ENCODE measurements at places on chromosomes 5 and 9. TPM values are rescaled to one million over a fixed set of nuclear protein-coding genes. Genes with fewer than 3 reads are reported as not detected.

CDH6 gene
- not detected for total RNA-seq

- no peak for DNase-seq
These were observed 266.1 kb downstream of the SMARCA2 start for GRCh38 chr9:2281031-2281802.

DNA sequence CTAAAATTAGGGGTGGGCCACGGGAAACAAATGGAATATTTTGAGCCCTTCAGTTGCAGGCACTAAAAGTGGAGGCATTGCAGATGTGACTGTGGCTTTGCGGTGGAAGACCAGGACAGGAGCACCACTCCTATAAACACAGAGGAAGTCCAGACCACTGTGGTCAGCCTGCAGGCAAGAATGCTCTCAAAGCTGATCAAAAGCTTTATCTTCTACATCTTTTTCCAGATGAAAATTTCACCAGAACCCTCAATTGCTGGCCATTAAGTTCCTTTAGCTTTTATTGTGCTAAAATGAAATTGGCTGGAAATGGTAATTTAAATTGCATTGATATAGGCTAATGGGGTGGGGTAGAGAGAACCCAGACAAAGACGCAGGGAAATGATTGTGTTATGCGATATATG lies 208.8 kb downstream of the ERCC6L2 start:
- DNase-seq: no peak

DNA sequence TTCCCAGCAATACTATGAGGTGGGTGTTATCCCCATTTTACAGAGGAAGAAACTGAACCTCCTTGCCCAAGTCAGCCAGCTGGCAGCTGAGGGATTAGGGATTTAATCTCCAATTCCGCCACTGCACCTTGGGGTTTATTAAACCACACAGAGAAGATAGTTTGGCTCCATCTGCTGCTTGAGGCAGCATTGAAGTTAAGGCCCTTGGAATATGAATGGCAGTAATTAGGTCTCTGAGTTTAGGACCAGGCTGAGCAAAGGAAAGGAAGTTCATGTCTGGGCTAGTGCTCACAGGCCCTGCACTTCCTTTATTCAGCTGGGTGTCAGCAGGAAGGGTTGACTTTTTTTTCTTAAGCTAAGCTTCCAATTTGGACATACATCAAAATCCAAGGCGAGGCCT lies 86.9 kb upstream of the GDNF start:
- no peak for DNase-seq

HMCN2 gene
- total RNA-seq: not detected

TMC1 gene
- total RNA-seq: not detected

FCN2 gene
- total RNA-seq: not detected

MTAP gene
- total RNA-seq: 41.9 TPM

BRINP1 gene
- total RNA-seq: not detected

- DNase-seq: no peak
These were observed 154.3 kb upstream of the ZNF618 start for GRCh38 chr9:113721856-113722255.

- DNase-seq: no peak
These were observed 63.4 kb downstream of the MVB12B start for GRCh38 chr9:126389992-126390391.

- DNase-seq: no peak
These were observed 5.0 kb downstream of the MAMDC4 start for GRCh38 chr9:136857166-136857565.

DNA sequence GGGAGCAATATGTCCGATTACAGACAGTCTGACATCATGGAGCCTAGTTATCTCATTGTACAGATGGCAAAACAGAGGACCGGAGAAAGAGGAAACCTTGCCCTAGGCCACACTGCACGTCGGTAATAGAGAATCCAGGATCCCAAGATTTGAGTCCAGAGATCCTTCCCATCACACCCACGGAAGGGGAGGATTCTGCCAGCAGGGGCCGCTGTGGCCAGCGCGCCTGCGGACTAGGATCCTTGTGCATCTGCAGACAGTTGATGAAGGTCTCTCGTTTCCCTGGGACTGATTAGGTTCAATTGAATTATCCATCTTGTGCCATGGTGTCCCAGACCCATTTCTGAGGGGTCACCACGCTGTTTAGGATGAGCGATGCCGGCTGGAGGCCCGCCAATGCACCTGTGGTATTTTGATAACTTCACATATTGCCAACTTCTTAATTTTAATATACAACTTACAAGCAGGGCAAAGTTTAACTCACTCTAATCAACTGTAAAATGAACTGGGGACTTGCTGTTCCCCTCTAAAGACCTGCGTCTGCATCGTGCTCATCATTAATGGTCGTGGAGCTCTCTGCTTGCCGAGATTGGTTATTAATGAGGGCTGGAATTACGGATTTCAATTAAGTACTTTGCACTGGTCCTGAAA lies 592.7 kb upstream of the BRINP1 start:
- no peak for DNase-seq

PCA3 gene
- total RNA-seq: not detected

- DNase-seq: no peak
These were observed 13.5 kb upstream of the MCCC2 start for GRCh38 chr5:71573591-71573990.

DNA sequence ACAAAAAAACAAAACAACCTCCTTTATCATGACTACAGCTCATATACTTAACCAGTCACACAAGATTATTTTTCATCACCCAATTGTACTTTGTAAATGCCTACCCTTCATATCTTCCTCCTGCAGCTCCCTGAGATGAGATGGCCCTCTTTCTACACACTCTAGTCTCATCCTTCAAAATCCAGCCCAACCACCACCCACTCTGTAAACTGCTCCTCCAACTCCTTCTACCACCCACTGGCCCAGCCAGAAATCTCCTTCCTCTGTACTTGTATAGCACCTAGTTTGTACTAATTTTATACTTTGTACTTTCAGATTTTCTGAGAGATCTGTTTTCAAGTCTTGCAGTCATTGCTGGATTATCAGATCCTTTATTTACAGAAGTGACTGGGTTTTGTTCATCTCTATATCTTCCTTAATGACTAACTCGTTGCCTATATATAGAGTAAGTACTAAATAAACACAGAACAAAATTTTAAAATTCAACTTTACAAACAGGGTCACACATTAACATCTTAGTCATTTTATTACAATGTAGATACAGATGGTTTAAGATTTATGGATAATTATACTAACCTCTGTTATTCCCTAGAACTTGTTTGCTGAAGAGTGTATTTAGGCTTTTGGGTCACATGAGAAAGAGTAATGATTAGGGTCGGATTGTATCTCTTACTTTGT lies 155.7 kb downstream of the NFIB start:
- DNase-seq: no peak

ACSL6 gene
- 42.9 TPM for total RNA-seq

IL9 gene
- total RNA-seq: not detected

DNA sequence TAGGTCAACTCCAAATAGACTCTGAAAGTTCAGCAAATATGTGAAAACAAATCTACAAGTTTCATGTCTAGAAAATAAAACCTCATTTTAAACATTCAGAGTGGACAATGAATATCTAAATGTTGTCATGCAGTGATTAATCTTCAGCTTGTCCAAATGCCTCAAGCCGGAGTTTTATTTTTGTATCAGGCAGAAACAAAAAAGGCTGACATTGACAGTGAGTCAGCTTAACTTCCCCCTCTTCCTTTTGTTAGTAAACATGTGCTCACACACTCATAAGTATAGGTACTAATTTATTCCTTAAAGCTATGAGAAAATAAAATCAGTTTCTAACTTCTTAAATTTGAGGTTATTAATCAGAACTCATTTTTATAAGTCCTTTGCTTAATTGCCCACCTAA lies 467.9 kb upstream of the DAB2 start:
- no peak for DNase-seq

DNA sequence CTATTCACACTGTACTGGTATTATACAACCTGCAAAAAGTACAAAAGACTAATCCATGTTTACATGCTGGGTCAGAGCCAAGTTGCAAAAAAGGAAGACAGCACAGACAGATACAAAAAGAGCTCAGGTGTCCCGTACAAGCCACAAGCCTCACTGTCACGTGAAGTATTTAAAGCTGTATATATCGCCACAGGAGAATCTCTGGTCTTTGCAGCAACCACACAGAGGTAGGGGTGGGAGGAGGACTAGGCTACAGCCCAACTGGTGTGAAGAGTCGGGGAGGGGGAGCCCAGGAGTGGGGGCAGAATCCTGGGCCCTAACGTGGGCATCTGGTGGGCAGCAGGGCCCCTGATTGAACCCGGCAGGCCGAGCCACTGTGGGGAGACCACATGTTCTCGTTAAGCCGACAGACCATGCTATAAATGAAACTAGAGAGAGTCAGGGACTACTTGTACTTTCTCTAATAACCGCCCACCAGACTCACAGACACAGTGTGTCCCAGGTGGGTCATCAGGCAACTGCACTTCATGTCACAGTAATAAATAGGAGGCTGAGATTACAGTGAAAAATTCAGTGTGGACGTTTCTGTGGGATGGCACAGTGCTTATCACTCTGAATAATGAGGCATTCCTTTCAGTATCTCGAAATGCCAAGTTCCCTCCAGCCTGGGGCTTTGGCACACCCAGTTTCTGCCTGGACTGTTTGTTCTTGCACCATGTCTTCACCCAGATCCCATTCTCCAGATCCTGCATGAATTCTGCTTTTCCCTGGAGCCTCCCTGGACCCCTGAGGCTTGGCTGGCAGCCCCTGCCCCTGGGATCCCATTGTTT lies 79.3 kb upstream of the SH3PXD2B start:
- no peak for DNase-seq

Data from T-cell (primary cell).